ENCODE measurements at places on chromosomes 6 and 20.

DNA sequence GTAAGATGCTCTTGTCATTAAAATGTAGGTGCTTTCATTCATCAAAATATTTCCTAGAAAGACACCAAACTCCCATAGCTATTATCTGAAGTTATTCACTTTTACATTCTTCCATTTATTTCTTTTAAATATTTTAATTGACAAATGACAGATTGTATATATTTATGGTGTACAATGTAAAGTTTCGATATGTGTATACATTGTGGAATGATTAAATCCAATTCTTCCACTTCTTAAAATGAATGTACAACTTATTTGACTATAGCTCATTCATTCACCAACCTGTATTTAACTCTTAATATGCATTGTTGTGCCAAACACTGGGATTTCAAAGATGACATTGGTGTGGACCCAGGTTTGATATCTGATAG is 41.0 kb downstream of the CCN2 start:
- DNase-seq: no peak

GRCh38 chr20:57387463-57387862 is 3.7 kb upstream of the RBM38 start:
- DNase-seq: no peak

- no peak for DNase-seq
Measured at GRCh38 chr20:57509665-57510237, 15.2 kb downstream of the CTCFL start.

DNA sequence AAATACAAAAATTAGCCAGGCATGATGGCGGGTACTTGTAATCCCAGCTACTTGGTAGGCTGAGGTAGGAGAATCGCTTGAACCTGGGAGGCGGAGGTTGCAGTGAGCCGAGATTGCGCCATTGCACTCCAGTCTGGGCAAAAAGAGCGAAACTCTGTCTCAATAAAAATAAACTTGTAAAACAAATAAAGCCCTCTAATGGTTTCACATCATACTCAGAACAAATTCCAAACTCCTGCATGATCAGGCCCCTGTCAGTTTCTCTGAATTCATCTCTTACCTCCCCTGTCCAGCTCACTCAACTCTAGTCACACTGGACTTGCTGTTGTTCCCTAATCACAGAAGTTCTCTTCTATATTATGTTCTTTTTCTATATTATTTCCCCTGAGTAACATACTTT is 43.1 kb upstream of the SGK1 start:
- DNase-seq: no peak

DNA sequence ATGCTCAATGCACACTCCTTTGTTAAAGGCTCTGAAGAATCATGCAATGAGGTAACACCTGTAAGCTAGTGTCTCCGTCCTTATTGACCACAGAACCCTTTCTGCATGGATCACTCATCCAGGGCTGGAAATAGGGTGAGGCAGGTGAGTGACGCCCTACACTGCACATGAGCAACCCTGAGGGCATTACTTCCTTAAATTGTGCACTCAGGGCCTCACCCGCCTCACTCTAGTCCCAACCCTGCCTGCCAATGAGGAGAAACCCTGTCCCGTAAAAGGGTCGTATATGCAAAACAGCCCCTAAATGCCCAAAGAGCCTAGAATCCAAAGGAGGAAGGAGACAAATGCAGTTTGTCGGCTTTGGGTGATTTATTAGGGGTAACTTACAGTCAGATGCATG is 33.6 kb upstream of the NOP56 start:
- no peak for DNase-seq

DNA sequence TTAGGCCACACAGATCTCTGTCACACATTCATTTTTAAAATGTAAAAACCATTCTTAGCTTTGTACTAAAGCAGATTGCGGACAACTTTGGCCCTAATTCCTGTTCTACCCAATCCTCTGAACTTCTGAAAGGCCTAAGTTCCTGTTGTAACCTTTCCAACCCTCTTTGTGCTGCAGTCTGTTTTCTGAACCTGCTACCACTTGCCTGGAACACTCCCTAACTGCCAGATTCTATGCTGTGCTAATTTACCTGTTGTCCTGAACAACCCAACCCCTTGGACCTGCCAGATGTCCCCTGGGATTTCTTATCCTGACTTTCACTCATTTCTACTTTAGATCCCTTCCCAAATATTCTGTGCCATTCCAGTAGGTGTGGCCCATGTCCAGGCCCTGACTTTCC is 398.7 kb downstream of the ZFAND3 start:
- no peak for DNase-seq

GRCh38 chr20:49104365-49104648 is 58.2 kb downstream of the CSE1L start:
- DNase-seq: no peak
